Activated CD8-positive, alpha-beta memory T cell treated with anti-CD3 and anti-CD28 coated beads, Interleukin-2, amount 50 U/mL, for 48 hours (primary cell): ENCODE measurements at places on chromosomes 12 and 14.

GRCh38 chr14:77903221-77903620, 103.3 kb downstream of the ADCK1 start:
- no peak for DNase-seq

DNA sequence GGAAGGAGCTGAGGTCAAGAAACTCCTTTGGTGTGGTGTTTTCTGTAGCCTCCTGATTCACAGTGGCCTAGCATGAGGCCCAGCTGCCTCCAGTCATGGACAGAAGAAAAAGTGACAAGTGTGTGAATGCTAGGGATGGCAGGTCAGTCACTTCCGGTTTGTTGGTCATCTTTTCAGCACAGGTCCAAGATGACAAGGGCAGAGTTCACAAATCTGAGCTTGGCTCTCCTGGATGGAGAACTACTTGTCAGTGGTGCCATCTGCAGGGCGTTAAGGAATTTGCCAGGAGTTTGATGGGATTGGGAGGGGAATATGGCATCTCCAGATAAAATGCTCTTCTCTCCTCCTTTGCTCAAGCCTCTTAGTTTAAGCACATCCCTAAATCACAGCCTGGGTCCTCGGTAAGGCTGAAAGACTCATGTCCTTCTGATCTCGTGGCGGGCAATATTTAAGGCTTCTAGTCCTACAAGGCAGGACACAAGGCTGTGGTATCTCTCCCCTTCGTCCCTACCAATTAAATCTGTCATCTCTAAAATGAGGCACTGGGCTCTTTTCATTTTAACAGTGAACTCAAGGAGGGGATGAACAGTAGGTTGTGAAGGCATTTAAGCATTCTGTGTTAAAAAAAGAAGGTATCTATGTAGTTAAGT, 10.0 kb downstream of the TUBA1B start:
- DNase-seq: no peak

DNA sequence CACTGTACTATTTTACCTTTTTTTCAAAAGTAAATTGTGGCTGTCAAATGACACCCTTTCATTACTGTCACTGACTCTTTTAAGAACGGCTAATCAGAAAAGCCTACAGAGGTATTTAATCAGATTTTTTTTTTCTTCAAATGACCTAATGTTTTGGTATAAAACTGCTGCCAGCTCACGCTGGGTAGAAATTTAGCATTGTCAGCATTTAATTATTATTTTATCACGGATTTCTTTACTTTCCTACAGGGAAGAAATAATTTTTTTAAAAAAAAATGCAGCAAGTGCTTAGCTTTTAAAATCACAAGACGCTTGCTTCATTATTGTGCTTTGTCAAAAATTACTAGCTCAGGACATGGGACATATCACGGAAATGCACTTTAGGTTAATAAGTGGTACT, 149.1 kb upstream of the FOXN3 start:
- no peak for DNase-seq

DNA sequence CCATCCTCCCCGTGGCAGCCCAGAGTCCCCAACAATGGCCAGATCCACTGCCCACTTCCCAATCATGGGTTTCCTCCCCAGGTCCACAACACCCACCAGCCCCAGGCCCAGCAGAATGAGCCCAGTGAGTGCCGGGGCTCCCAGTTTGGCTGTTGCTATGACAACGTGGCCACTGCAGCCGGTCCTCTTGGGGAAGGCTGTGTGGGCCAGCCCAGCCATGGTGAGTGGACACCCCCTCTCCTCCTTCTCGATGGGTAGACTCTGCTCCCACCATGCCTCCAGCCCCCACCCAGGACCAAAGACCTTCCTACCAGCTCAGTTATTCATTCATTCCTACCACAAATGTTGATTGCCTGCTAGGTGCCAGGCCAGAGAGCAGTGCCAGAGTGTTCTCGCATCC, 23.8 kb downstream of the PAPLN start:
- no peak for DNase-seq
